Liver (tissue), 10 donors: ENCODE measurements at places on chromosomes 3 and 15. TPM values are rescaled to one million over a fixed set of nuclear protein-coding genes. Genes with fewer than 3 reads are reported as not detected.

- no peaks in the 10 kb centered on the region for H3K27me3 ChIP-seq
- no peaks in the 10 kb centered on the region for H3K36me3 ChIP-seq
- no peaks in the 10 kb centered on the region for H3K4me1 ChIP-seq
- no peak overlapping the region for H3K4me3 ChIP-seq
Measured at GRCh38 chr15:100190675-100191074, 151.1 kb downstream of the ADAMTS17 start.

DNA sequence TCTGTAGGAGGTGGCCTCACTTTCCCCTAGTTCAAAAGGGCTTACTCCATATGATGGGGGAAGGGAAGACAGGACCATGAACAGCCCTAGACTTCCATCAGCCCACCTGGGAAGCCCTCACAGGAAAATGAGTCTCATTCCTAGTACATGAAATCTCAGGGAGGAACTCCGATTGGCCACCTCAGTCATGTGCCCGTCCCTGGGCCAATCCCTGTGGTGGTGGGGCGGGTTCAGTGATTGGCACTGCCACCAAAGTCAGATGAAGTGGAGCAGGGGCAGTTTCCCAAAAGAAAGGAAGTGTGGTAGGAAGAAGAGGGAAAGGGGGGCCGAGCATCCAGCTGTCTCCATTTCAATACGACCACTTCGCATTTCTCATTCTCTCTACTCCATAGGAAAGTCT lies 25.9 kb upstream of the GP9 start:
- H3K27ac ChIP-seq, result no peak overlapping the region
- H3K4me1 ChIP-seq, result peaks cover 3% of the 10 kb centered on the region
- no peak overlapping the region for H3K4me3 ChIP-seq
- H3K36me3 ChIP-seq, result no peaks in the 10 kb centered on the region
- no peaks in the 10 kb centered on the region for H3K27me3 ChIP-seq

- H3K4me1 ChIP-seq, result peaks cover 7% of the 10 kb centered on the region
- no peak for DNase-seq
- H3K27me3 ChIP-seq, result no peaks in the 10 kb centered on the region
- H3K27ac ChIP-seq, result no peak overlapping the region
Measured at GRCh38 chr3:23941440-23941839, 3.6 kb upstream of the NR1D2 start.

DNA sequence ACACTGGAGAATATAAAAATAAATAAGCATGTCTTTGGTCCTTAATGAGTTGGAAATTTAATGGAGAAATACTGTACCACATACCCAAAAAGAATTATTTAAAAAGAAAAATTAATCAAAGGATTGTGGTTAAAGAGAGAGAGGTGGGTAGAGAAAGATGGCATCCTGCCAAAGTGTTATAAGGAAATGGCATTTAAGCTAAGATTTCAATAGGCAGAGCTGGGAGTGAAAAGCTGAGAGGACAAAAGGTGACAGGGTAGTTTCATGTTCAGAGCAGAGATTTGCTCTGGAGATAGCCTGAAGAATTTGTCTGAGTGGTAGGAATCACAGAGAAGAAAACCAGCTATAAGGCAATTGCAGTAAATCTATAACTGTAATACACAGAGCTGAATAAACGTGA lies 181.0 kb downstream of the SI start:
- H3K36me3 ChIP-seq, result no peaks in the 10 kb centered on the region
- H3K27ac ChIP-seq, result no peak overlapping the region
- no peaks in the 10 kb centered on the region for H3K4me1 ChIP-seq

DNA sequence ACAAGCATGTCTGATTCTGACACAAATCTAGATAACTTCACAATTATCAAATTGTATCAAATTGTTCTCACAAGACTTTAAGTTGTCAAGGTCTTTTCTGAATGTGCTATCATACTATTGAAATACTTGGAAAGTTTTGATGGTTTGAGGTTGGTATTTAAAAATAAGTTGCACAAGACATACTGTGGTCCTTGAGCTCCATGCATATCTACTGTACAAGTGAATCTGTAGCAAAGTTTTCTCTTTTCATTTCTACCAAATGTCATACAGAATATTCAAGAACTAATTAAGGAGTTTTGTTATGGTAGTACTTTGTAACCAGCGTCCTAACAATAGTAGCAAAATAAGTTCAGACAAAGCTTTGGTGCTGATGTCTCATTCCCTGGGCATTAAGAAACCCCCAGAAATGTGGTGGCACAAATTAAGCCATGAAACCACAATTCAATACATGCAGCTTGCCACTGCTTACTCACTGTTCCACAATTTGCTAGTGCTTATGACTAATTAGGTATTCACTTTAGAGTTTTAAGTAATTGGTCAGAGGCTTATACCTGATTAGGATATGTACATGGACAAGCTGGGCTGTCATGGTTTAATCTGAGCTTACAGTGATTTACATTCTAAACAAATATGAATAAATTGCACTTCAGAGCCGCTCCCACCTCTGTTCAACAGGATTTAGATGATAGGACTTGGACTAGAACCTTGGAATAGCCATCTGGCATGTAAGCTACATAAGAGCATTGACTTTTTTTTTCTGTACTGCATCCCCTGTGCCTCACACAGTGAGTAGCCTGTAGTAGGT lies 8.8 kb downstream of the TBC1D23 start:
- H3K36me3 ChIP-seq, result no peaks in the 10 kb centered on the region
- no peaks in the 10 kb centered on the region for H3K4me1 ChIP-seq
- no peak for DNase-seq

GRCh38 chr3:16198427-16198826 lies 23.9 kb downstream of the GALNT15 start:
- no peak for DNase-seq
- no peaks in the 10 kb centered on the region for H3K4me1 ChIP-seq
- no peaks in the 10 kb centered on the region for H3K27me3 ChIP-seq
- H3K27ac ChIP-seq, result no peak overlapping the region
- no peaks in the 10 kb centered on the region for H3K36me3 ChIP-seq
- H3K4me3 ChIP-seq, result no peak overlapping the region

GRCh38 chr3:189353988-189354889 lies 182.5 kb downstream of the TPRG1 start:
- no peak for DNase-seq
- H3K27me3 ChIP-seq, result no peaks in the 10 kb centered on the region
- no peak overlapping the region for H3K4me3 ChIP-seq
- H3K27ac ChIP-seq, result no peak overlapping the region

DNA sequence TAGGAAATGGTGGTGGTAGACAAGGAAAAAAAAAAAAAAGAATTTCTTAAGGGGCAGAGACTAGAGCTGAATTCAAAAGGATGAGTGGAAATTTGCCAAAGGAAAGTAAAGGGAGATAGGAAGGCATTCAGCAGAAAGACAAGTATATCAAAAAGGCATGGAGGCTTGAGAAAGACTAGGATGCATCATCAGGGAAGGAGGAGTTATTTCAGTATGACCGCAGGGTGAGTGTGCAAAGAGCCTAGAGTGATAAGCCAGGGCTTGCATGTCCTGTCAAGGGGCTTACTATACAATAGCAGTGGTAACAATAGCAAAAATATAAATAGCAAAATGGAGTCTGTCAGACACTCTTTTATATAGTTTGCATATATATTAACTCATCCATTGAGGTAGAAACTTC lies 112.0 kb downstream of the FRMD4B start:
- H3K27me3 ChIP-seq, result no peaks in the 10 kb centered on the region
- H3K4me1 ChIP-seq, result peaks cover 2% of the 10 kb centered on the region
- peaks cover 1% of the 10 kb centered on the region for H3K36me3 ChIP-seq
- DNase-seq, result no peak
- H3K4me3 ChIP-seq, result no peak overlapping the region
- H3K27ac ChIP-seq, result no peak overlapping the region

- DNase-seq, result no peak
- no peaks in the 10 kb centered on the region for H3K4me1 ChIP-seq
- H3K27me3 ChIP-seq, result no peaks in the 10 kb centered on the region
- H3K36me3 ChIP-seq, result no peaks in the 10 kb centered on the region
- H3K4me3 ChIP-seq, result no peak overlapping the region
- no peak overlapping the region for H3K27ac ChIP-seq
Measured at GRCh38 chr15:70869346-70869745, 15.4 kb upstream of the LARP6 start.

GRCh38 chr15:64161688-64162477 lies 939 bp downstream of the PPIB start:
- peaks cover 34% of the 10 kb centered on the region for H3K36me3 ChIP-seq
- H3K27me3 ChIP-seq, result no peaks in the 10 kb centered on the region
- H3K27ac ChIP-seq, result peak overlapping the region; percentile 71
- peak overlapping the region; percentile 93 for H3K4me3 ChIP-seq
- peaks cover 10% of the 10 kb centered on the region for H3K4me1 ChIP-seq
- no peak for DNase-seq

DNA sequence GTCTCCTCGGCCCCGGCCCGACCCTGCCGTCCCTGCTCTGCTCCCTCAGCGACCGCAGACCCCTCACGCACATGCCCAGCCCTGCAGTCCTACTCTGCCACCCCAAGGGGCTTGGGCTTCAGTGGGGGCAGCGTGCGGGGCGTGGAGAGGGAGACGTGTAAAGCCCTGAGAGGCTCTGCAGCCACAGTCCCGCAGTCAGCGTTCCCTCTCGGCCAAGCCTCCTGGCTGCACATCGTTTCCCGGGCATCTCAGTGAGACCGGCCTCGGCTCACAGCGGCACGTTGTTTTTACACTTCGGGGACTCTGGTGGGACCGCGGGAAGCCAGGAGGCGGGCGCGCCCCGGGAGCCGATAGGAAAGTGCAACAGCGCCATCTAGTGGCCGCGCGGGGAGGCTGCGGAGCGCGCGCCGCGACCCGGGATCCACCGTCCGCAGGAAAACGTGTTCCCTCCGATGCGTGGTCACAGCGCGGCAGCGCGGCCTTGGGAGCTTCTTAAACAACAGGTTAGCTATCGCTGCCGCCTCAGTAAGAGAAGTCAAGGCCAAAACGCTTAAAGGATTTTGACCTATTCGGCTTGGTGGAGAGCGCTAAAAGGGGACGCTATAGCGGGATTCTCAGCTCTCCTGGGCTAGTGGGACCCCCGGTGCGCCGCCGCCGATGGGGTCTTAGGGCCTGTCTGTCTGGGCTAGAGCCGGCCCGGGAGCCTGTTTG lies 226.8 kb upstream of the IGF1R start:
- H3K27me3 ChIP-seq, result peaks cover 6% of the 10 kb centered on the region
- H3K27ac ChIP-seq, result no peak overlapping the region
- H3K4me3 ChIP-seq, result no peak overlapping the region
- no peaks in the 10 kb centered on the region for H3K36me3 ChIP-seq
- peak; percentile 75 for DNase-seq
- H3K4me1 ChIP-seq, result peaks cover 14% of the 10 kb centered on the region

DNA sequence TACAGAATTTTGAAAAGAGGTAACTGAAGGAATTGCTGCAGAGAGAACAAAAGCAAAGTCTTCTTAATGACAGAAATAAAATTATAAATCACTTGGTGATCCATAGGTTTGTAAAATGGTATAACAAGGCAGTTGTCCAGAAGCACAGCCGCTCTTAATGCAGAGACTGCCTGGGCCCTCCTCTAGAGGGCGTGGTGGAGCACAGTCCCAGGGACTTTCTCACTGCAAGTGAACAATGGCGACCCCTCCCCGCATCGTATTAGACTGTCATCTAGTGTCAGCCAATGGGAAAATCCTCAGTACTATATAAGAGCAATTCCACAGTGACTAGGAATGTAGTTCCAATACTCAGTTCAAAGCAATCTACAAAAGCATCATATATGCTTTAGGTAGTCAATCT lies 26.4 kb upstream of the ZBED2 start:
- no peak overlapping the region for H3K4me3 ChIP-seq
- no peaks in the 10 kb centered on the region for H3K27me3 ChIP-seq
- H3K4me1 ChIP-seq, result no peaks in the 10 kb centered on the region
- DNase-seq, result no peak
- H3K27ac ChIP-seq, result no peak overlapping the region

DNA sequence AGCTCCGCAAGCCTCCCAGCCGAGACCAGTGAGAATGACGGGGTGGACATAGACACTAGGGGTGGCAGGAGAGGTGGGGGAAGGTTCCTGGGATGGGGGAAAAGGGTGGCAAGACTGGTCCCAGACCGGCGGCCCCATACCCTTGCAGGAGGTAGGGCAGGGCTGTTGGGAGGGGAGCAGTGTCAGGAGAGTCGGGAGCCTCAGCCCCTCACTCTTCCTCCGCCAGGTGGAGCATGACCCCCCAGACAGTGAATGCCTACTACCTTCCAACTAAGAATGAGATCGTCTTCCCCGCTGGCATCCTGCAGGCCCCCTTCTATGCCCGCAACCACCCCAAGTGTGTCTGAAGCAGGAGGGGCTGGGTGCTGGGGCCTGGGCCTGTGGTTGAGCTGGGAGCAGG lies 8.7 kb upstream of the PSMD2 start:
- no peak for DNase-seq
- H3K4me1 ChIP-seq, result no peaks in the 10 kb centered on the region
- no peak overlapping the region for H3K27ac ChIP-seq
- no peak overlapping the region for H3K4me3 ChIP-seq
- H3K36me3 ChIP-seq, result no peaks in the 10 kb centered on the region
- no peaks in the 10 kb centered on the region for H3K27me3 ChIP-seq

DNA sequence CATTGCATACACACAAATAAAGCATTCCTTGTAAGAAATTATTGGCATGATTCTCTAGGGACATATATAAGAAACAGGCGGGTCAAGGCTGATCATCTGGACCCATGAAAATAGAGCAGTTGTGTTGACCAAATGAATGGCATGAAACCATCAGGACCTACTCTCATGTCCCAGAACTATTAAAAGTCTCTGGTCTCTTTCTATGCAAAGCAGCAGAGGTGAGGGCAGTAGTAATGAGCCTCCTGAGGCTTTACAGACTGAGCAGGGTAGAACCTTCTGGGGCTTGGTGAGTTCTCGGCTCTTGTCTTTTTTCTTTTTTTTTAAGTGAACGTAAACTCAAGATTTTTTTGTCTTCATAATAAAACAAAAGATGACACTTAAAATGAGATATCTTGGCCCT lies 9.3 kb downstream of the GLDN start:
- no peak for DNase-seq
- no peak overlapping the region for H3K27ac ChIP-seq

Gene GDPGP1
- 6.7 TPM for total RNA-seq

Gene CCDC12
- total RNA-seq, result 27.9 TPM

Gene SGO1
- 0.42 TPM for total RNA-seq

Gene HPS3
- total RNA-seq, result 6.5 TPM

Gene SOX14
- total RNA-seq, result not detected

Gene COL6A5
- total RNA-seq, result 0.09 TPM

Gene TBC1D2B
- total RNA-seq, result 119 TPM

Gene ATP13A5
- not detected for total RNA-seq

Gene ADCY5
- 3.1 TPM for total RNA-seq
